ENCODE measurements at places on chromosomes 3 and 15.
A peak's percentile ranks its signal among the peaks of the same experiment; 100 is the strongest.

GRCh38 chr3:180870008-180870699 lies 42.3 kb upstream of the FXR1 start:
- DNase-seq: peak; percentile 15

DNA sequence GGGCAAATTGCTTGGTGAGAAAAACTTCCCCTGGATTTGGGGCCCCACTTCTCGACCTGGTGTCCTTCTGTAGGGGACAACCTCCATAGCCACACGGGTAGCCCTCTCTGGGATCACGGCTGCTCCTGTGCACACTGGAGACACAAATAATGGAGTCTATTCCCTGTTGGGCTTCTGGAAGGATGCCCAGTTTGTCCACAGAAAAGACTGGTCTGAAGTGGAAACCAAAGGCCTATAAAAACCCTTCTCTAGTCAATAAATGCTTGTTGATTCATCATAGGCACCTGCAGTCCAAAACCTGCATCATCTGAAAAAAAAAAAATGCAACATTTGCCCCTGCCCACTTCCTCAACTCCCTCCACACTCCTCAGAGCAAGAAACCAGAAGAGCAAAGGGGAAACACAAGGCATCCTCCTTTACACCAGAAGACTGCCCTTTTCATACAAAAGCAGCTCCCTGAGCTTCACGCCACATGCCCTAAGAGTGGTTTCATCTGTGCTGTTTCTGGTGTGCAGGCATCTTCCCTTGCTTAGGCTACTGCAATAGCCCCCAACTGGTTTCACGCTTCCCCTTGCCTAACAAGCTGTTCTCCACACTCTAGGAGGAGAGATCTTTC lies 36.3 kb downstream of the SRGAP3 start:
- DNase-seq: no peak

DNA sequence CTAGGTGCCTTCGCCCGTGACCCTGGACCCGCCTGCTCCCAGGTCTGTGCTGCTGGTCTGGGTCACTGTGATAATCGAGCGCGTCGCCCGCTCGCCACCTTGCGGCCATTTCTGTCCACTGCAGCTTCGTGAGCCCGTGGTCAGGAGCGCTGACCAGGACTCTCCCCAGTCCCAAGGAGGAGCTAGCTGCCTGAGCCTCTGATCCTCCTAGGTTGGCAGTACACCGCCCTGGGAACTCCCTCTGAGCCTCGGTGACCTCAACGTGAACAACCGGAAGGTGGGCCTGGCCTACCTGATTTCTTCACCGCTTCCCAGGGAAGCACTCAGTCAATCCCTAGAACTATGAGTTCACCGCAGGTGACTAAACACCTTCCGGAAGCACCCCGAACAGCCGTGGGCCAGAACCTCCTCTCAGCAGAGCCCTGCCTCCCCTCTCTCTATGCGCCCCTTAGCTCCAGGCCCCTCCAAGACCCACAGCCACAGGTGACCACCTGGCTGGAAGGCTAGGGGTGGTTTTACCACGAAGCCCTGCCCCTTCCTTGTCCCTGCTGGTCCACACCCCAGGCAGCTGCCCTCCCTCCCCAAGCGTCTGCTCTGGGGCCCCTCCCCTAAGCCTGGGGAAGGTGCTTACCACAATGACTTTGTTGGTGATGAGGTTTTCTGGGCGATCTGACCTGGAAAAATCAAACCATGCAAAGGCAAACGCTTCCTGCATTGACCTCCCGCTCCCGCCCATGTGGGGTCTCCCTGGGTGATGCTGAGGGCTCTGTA lies 9.7 kb downstream of the PLA2G4D start:
- DNase-seq: peak; percentile 75

DNA sequence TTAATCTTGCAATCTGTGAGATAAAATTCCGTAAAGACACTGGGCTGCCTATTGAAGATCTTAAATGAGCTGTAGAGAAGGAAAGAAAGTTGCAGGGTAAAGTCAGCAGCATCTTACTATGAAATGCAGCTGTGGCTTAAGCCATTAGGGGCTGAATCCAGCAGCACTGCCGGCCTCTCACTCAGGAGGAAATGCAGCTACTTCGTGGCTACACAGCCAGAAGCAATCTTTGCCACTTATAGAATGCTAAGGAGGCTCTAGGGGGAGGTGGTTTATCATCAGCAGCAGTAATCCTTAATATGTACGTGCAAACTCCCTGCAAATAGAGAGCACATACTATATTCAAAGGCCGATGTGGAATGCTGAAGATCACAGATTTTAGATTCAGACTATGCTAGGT lies 19.1 kb upstream of the MCTP2 start:
- no peak for DNase-seq

GRCh38 chr3:122993124-122993978 lies 34.2 kb downstream of the SEMA5B start:
- no peak for DNase-seq

DNA sequence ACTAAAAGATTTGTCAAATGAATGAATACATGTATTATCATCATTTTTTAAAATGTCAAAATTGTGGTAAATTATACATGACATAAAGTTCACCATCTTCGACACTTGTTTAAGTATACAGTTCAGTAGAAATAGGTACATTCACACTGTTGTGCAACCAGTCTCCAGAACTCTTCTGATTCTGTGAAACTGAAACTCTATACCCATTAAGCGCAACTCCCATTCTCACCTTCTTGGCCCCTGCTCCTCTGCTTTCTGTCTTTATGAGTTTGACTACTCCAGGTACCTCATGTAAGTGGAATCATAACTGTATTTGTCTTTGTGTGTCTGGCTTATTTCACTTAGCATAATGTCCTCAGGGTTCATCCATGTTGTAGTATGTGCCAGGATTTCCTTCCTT lies 50.1 kb upstream of the KBTBD8 start:
- no peak for DNase-seq

- no peak for DNase-seq
Measured at GRCh38 chr3:20401253-20401652, 215.2 kb upstream of the SGO1 start.

DNA sequence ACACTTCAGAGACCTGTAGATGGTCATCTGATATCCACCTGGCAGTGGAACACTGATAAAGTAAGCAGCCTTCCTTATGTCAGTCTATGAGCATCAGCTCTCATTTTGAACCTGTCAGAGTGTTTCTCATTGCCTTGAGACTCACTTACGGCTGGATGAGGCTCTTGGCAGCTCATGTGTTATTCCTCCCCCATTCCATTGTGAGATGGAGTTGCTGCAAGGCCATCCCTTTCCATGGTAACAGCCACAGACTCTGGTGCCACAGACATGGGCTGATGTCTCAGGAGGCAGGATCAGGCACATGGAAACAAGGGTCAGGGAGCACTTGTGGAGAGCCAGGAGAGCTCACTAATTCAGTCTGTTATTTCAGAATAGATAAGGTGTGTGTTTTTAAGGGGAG lies 11.9 kb downstream of the KCNAB1 start:
- no peak for DNase-seq

DNA sequence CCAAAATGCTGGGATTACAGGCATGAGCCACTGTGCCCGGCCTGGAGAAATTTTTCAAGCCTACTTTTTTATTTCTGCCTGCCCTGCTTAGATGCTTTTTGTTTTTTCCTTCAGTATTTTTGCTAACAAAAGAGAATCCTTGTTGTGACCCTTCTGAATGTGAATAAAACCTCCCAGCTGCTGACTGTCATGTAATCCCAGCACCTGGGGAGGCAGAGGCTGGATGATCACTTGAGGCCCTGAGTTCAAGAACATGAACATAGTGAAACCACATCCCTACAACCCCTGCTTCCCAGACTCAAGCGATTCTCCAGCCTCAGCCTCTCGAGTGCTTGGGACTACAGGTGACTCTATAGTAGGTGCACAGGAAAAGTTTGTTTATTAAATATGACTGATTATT lies 84.9 kb downstream of the SOX2 start:
- no peak for DNase-seq

DNA sequence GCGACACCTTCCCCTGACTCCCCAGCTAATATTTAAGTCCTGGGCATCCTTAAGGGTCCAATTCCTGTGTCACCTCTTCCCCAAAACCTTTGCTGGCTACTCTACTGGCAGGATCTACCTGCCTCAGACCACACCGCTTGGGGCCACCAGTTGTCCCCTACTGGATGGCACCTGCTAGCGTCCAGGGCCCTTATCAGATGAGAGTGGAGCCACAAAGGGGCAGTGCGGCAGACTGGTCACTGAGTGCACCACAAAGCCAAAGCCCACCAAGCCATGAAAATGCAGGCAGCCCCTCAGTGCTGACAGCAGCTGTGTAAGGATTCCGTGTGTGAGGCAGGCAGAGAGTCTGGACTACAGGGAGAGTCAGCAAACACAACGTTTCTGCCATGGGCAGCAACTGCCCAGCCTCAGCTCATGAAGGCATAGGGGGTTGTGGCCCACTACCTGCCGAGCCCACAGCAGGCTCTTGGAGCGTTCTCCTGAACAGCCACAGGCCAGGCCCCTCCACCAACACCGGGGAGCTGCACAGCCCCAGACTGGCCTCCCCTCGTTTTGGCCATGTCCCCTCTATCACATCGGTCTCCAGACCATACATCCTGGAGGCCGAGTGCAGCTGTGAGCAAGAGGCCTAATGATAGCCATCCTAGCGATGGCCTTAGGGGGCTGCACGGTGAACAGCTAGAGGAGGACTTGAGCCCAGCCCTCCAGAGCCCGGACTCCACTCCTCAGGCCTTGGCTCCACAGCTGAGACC lies 32.3 kb downstream of the ALDH1L1 start:
- DNase-seq: no peak

DNA sequence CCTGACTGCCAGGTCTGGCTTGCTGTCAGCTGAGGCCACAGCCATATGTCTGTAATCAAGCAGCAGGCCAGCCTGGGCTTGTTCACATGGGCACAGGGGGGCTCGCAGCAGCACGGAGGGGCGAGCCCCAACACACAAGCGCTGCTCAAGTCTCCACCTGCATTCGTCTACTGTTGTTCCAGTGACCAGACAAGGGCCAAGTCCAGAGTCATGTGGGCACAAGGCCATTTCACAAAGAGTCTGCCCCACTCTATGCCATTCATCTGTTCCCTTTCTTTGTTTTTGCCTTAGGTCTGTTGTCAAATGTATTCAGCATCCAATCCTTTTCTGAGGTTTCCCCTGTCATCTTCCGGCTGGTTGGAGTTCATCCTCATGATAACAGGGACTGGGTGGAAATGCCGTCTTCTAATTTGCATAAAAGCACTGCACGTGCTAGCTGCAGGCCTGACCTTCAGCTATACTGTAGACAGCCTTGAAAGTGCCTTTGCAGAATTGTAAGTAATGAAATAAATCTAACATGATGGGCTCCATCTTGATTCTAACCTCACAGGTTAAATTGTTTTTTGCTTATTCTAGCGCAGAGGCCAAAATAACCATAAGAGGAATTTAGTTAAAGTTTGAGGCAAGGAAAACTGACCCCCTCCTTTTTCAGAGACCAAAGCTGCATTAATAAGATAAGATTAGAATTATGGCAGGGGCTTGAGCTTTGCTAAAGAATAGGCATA lies 28.6 kb upstream of the KBTBD12 start:
- DNase-seq: no peak

DNA sequence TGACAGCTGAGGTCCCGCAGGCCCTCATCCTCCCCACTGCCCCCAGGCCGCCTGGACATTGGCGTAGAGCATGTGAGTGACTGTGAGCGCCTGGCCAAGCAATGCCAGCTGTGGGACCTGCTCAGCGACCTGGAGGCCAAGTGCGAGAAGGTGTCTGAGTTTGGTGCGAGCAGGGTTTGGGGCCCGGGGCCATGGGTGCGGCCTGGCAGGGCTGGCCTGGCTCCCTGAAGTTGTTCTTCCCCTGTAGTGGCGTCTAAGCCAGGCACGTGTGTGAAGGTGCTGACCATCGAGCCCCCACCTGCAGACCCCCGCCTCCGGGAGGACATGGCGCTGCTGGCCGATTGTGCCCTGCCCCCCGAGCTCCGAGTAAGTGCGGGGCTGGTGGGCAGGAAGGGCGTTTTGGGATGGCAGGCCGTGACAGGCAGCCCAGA lies 4.2 kb downstream of the ABTB1 start:
- DNase-seq: no peak

- DNase-seq: no peak
Measured at GRCh38 chr15:49737127-49737526, 116.3 kb downstream of the DTWD1 start.

DNA sequence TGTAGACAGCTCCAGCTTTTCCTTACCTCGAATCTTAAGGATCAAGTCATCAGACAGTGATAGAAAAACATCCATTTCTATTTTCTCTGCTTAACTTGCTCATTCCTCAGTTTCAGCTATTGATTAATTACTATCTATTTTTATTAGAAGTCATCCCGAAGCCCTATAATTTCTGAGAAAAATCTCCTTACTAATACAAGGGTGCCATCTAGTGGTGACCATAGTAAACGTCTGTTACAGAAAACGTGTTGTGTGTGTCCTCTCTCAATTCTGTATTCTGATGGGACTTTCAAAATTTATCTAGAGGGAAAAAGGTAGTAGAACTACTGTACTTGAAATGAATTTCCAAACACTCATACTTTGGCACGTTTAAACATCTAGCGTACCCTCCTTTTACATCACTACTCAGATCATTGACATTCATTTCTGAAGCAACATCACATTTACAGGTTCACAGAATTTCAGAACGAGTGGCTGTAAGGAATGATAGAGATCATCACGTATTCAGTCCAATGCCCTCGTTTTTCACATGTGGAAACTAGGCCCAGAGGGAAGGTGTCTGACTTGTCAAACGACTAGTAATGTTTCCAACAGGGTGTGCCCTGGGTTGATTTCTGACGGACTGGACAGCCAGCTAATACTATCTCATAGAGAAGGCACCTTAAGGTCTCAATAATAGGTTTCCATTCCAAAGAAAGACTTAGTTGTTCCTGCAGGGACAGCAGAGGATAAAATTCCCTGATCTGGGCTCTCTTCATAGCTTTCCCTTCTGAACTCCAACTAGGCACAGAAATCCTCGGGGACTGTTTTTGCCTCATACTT lies 25.6 kb downstream of the HACD2 start:
- DNase-seq: peak; percentile 50

DNA sequence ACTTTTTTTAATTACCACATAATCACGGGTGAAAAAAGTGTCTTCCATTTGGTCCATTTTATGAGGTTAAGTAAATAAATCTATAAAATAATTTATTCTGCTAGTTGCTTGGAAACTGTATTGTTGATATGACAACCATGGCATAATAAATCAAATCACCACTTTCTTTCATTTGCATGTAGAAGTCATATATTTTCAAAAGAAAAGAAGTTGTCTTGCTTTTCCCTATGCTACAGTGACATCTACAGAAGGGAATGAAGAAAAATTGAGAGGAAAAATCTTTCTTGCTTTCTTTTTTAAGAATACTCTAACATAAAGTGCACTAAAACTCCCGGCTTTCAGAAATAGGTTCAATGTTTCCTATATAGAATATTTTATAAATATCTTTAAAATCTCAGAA lies 228.5 kb downstream of the ZBBX start:
- DNase-seq: no peak

- DNase-seq: no peak
Measured at GRCh38 chr3:176867681-176868663, 329.3 kb downstream of the TBL1XR1 start.

- no peak for DNase-seq
Measured at GRCh38 chr3:86782866-86783265, 208.1 kb downstream of the VGLL3 start.

GRCh38 chr3:146078031-146078430 lies 83.0 kb downstream of the PLOD2 start:
- DNase-seq: no peak

Measured in muscle of arm (tissue), 14 donors.